ENCODE measurements at places on chromosomes 12 and 14. TPM values are rescaled to one million over a fixed set of nuclear protein-coding genes. Genes with fewer than 3 reads are reported as not detected.

DNA sequence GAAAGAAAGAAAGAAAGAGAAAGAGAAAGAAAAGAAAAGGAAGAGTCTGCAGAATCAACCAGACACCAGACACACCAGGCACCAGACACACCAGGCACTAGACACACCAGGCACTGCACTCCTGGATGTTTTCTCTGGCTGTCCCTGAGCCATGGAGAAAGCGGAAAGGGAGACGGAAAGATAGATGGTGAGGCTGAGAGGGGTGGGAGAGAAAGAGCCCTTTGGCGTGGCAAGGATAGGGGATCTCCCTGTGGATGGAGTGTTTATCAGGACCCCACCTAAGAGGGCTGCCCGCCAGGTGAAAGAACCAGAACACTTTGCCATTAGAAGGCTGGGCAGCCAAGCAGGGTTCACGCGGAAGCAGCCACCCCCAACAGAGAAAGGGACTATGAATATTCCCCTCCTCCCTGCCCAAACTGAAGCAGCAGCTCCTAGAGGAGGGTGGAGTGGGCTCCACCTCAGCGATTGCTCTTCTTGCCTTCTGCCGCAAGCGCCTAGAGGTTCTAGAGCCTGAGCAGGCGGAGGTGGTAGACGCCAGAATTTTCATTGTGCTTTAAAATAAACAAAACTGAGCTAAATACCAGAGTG lies 13.4 kb downstream of the ST8SIA1 start:
- DNase-seq: no peak

ACRBP gene
- 0.92 TPM for total RNA-seq

ZBTB39 gene
- total RNA-seq: 3.3 TPM

USP44 gene
- total RNA-seq: 0.75 TPM
